Gastroesophageal sphincter (tissue), 4 donors: ENCODE measurements at places on chromosomes 3 and 15. TPM values are rescaled to one million over a fixed set of nuclear protein-coding genes. Genes with fewer than 3 reads are reported as not detected.

Gene AQR
- total RNA-seq = 16.4 TPM

Gene IMPG2
- 0.62 TPM for total RNA-seq

Gene PHC3
- total RNA-seq = 113 TPM

Gene BFSP2
- not detected for total RNA-seq

Gene MST1R
- total RNA-seq = 5.9 TPM

Gene ACP3
- 1.5 TPM for total RNA-seq

Gene A4GNT
- not detected for total RNA-seq

Gene ATP13A4
- not detected for total RNA-seq

Gene ZNF620
- 7.0 TPM for total RNA-seq

Gene ITIH1
- not detected for total RNA-seq

Gene SLC12A1
- not detected for total RNA-seq

Gene CCDC39
- total RNA-seq = not detected

Gene TMC3
- total RNA-seq = 0.16 TPM

Gene RLBP1
- not detected for total RNA-seq

Gene DNAJA4
- 20.5 TPM for total RNA-seq

Gene FOXB1
- total RNA-seq = not detected

Gene RHCG
- total RNA-seq = 12.3 TPM

Gene LIPH
- total RNA-seq = 1.2 TPM

Gene DPH6
- 46.2 TPM for total RNA-seq
